ENCODE measurements at places on chromosomes 3 and 15. TPM values are rescaled to one million over a fixed set of nuclear protein-coding genes. Genes with fewer than 3 reads are reported as not detected.

EFCC1 gene
- total RNA-seq: 0.19 TPM

DNA sequence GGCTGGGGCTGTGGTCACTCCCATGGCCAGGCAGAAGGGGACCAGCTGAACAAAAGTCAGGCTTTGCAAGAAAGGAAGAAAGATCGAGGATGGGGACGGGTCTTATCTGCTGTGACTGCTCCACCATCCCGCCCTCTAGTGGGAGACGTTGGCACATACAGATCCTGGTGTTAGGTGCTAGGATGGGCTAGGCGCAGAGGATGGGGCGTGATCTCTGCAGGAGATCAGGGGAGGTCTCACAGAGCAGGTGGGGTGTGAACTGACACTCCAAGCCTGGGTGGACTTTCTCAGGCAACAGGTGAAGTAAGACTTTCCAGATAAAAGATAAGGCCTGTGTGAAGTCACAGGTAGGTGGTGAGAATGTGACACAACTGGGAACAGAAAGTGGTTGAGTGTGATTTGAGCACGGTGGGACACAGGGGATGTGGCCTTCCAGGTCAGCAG is 141.9 kb upstream of the SMAD3 start:
- DNase-seq: peak; percentile 71

GRCh38 chr15:60399931-60400330 is 2.1 kb upstream of the ANXA2 start:
- DNase-seq: no peak

DNA sequence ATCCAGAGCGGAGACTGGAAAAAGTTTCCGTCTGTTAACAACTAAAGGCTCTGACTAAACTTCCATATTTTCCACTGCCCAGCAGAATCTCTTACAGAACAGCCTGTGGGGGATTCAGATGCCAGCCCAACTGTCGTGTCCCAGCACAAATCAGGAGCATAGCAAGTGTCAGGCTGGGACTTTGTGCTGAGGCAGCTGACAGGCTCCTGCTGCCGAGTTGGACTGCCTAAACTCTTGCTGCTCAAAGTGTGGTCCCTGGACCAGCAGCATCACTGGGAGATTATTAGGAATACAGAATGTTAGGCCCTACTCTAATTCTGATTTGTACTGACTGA is 31.2 kb upstream of the CMTM7 start:
- DNase-seq: no peak

DNA sequence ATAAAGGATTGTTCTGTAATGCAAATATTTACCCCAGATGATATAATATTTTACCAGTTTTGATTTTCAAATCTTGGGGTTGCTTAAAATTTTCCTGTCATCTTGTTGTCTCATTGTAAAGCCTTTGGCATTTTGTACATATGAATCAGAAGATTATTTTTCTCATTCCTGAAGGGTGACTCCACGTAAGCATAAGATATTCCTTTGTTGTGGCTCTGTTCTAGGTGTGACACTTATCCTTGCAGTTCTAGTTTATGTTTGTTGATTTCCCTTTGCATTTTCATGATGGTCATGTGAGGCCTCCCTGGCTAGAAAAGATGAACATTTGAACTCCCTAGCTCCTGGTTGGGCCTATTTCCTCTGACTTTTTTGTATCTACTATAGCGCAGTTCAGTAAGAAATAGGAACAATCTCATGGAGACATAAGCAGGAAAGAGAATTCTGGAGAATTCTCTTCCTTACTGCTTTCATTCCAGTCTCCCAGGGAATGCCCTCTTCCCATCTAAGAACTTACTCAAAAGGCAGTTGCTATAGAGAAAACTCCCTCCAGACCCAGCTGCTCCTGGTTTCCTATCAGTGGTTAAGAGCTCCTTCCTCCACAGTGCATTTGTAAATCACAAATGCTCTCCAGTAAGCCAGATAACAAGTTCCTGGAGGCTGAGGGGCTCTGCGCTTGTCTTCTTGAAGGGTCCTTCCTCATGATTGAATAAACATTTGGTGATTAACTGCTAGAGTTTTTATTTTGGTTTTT is 124.7 kb downstream of the WNT5A start:
- DNase-seq: no peak

STAC gene
- total RNA-seq: 0.26 TPM

DNA sequence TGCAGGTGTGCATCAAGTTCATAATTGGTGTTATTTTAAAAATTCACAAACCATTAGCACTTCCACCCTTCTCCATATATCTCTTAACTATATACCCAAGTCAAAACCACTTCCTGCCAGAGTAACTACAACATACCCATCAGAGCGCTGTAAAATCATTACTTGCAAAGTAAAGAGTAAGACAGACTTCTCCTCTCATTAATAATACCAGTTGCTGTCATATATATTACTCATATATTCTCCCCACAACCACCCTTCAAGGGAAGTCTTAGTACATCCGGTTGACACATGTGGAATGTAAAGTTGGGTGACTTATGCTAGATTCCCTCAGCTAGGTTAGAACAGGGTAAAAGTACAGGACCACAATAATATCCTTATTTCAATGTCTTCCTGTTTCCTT is 5.6 kb downstream of the TERC start:
- DNase-seq: no peak

NMD3 gene
- total RNA-seq: 65.5 TPM

GRCh38 chr15:87419344-87419743 is 837.2 kb downstream of the NTRK3 start:
- no peak for DNase-seq

DNA sequence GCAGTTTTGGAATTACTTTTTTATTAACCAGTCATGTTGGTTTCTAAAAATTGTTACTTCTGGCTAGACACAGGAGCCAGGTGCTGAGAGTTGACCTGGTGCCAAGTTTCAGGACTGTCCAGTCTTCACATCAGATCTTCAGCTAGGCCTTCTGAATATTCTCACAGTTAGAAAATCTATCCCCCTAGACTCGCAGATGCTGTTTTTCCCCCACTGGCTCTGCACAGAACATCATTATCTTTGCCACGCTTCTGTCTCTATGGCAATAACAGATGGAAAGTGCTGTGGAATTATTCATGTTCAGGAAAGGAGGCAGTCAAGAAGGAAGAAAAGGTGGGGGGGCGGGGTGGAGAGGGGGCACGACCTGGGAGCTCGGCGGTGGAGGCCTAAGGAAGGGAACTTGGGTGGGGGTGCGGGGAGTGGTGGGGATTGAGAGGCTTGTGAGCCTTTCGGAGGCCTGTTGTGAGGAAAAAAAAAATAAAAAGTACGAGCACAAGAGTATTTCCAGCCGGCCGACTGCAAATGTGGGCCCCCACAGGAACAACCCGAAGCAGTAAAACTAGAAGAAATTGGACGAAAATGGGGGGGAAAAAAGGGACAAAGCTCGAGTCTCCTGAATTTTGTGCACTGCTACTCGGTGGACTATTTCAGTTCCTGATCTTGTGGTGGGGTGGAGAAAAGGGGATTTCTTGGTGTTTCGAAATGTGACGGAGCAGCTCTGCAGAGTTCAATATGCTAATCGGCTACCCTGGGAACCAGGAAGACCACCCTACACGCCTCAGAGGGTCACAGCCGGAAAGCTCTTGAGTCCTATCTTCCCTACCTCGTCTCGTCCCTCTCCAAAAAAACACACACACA is 1.5 kb upstream of the SKIL start:
- DNase-seq: peak; percentile 16

DNA sequence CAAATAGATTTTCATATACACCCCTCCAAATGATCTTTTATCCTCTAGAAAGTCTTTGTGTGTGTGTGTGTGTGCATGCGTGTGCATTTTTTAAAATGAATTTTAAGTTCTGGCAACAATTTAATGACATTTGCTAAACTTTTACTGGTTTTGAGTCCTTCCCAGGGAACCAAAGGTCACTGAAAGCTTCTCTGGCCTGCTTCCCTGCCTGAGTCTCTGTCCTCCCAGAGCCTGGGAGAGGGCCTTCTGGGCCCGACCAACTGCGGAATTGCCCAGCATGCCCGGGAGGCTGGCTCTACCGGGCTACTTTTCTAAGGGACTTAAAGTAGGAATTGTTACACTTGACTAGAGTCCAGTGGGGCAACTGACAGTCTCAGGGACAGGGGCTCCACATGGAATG is 7.4 kb upstream of the RBPMS2 start:
- DNase-seq: no peak

- DNase-seq: no peak
Observed at GRCh38 chr3:136728473-136728872, 23.7 kb downstream of the STAG1 start.

DNA sequence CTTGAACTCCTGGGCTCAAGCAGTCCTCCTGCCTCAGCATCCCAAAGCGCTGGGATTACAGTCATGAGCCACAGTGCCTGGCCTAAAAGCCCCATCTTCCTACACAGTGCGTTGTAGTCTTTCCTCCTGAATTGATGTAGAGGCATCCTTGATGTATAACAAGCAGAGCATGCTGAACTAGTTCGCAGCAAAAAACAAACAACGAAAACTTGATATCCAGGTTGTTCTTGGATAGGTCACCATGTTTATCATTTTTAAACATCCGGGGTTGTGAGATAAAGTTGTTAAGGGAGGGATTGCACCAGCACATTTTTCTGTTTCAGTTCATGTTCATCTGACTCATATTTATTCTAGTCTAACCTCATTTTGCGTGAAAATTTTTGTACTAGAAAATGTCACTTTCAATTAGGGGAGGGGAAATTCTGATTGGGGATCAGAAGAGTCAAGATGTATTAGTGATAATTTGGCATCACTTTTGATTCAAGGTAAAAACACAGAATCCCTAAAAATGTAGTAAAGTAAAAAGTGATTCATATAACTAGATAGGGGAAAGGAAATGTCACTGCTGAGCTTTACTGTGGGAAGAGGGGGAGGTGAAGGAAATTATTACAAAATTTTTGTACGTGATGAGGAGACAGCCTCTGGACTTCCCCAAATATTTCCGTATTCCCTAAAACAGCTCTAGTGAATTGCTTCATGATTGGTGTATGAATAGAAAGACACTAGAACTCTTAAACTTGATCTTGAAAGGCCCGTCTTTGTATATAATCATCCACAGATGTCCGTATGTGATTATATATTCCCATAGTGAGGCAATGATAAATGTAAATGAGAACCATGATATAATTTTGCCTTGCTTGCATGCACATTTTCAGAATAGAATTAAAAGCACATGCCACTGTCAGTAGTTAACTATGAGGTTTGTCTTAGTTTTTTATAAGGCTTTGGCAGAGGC is 22.9 kb downstream of the RAB8B start:
- DNase-seq: peak; percentile 44

DNA sequence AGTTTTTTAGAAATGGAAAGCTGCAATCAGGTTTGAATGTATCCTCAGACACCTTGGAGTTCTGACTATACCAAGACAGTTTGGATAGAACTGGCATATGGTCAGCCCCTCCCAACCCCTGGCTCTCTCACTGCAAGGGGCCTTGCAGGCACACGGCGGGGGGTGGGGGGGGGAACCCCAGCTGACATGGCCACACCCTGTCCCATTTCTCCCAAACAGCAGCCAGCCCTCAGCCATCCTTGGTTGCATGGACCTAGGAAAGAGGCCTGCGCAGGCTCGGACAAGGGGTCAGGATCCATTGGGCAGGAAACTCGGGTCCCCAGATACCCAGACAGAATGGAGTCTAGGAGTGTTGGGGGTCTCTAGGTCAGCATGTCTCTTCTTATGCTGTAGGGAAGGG is 14.5 kb downstream of the CAND2 start:
- no peak for DNase-seq

GRCh38 chr15:95626501-95627361 is 703.8 kb upstream of the NR2F2 start:
- DNase-seq: no peak

GRCh38 chr3:108106031-108106430 is 15.2 kb upstream of the CD47 start:
- no peak for DNase-seq

TMC3 gene
- not detected for total RNA-seq

- DNase-seq: no peak
Observed at GRCh38 chr3:72065236-72065635, 280.3 kb upstream of the PROK2 start.

ITIH1 gene
- total RNA-seq: not detected

DNA sequence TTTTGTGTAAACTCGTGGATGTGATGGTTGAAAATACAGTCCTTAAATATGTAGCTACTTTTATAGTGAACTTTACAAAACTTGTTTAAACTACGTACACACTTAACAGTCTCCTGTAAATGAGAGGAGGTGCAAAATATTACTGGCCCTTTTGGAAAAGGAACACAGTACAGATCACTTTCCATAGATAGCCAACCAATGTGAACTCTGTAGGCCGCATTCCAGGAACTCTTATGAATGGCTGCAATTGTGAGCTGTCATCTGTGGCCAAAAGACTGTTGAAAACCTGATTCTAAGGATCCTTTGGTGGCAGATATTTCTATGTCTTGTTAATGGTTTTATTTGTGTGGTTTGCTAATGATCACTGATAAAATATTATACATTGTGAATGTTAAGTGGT is 6.2 kb downstream of the TSC22D2 start:
- no peak for DNase-seq

GRCh38 chr3:111913163-111913763 is 54.2 kb downstream of the PHLDB2 start:
- no peak for DNase-seq

- DNase-seq: no peak
Observed at GRCh38 chr3:31648286-31648968, 115.7 kb downstream of the STT3B start.

BMF gene
- total RNA-seq: 8.4 TPM

HESX1 gene
- total RNA-seq: 0.79 TPM

GRCh38 chr3:124761250-124761796 is 31.1 kb downstream of the UMPS start:
- DNase-seq: peak; percentile 88

- no peak for DNase-seq
Observed at GRCh38 chr15:44595246-44595645, 58.3 kb downstream of the EIF3J start.

GRCh38 chr3:4906107-4906621 is 73.1 kb upstream of the BHLHE40 start:
- peak; percentile 54 for DNase-seq

DNA sequence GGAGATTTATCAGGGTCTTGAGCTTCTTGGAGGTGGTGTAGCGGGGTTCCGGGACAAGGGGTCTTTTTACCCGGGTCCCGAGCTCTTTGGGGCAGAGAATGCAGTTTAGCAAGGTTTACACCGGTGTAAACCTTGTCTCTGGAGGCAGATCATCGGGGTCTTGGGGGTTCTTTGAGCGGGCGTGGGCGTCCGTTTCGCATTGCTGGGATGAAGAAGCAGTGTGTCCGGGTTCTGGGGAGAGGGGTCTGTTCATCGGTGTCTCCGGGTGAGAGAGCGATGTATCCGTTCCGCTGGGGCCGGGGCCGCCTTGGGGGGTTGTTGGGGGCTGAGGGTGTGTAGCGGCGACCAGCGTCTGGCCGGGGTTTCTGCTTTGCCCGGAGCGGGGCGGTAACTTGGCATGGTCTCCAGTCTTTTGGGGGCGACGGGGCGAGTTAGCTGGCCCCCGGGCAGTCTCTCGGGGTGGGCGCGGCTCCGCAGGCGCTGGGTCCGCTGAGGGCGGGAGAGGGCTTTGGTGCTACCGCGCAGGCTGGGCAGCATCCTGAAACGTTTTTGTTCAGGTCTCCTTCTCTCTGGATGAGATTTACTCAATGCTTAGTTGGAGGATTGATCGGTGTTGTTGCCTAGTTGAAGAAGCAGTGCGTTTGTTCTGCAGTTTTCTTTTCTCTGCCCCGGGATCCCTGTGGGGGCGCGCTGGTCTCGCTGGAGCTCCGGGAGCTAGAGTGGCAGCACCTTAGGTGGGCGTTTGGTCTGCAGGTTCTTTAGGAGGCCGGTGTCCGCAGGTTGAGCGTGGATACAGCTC is 843 bp downstream of the GLCE start:
- peak; percentile 42 for DNase-seq

Measured in activated CD4-positive, alpha-beta T cell treated with anti-CD3 and anti-CD28 coated beads for 36 hours (primary cell).